ENCODE measurements at places on chromosomes 13 and 19. TPM values are rescaled to one million over a fixed set of nuclear protein-coding genes. Genes with fewer than 3 reads are reported as not detected.
A peak's percentile ranks its signal among the peaks of the same experiment; 100 is the strongest.

DNA sequence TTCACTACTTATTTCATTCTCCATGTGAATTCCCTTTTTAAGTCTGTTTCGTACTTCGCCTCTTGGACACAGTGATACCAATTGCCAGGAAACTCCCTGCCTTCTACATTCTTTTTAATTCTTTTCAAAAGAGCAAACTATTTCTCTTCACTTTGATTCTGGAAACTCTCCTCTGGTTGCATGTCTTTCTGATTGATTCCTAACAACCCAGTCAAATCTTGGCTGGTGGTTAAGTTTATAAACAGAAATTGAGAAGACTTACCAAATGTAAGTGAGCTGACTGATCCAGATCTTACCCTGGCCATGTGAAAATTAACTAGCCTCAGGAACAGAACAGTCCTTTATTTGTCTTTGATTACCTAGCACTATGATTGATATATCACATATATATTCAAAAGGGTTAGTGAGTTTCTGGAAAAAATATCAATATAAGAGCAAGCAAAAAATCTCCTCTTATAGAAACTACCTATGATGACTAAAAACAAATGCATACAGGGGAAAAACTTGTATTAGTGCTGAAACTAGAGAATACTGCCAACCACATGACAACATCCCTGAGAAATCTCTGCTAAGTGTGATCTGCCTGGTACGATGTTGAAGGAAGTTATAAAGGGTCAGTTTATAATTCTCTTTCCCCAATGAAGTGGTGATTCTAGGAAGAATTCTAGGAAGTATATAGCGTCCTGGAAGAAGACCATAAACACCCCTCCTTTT is 152.6 kb upstream of the HTR2A start:
- DNase-seq, result peak; percentile 9

DNA sequence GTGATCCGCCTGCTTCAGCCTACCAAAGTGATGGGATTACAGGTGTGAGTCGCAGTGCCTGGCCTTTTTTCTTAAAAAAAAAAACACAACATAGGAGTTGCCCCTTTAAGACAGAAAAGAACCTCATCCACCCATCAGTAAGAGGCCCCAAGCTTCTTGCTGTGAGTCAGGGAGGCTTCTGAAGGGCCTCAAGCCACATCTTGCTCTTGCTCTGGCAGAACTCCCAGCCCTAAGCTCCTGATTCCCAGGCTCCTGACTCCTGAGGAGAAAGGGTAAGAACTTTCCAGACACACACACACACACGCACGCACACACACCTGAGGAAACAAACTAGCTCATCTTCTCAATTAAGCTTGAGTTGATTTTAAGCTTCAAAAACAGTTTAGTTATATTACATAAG is 6.9 kb downstream of the ETFB start:
- DNase-seq, result peak; percentile 66

GRCh38 chr13:112635323-112635722 is 47.4 kb upstream of the TUBGCP3 start:
- no peak for DNase-seq

DNA sequence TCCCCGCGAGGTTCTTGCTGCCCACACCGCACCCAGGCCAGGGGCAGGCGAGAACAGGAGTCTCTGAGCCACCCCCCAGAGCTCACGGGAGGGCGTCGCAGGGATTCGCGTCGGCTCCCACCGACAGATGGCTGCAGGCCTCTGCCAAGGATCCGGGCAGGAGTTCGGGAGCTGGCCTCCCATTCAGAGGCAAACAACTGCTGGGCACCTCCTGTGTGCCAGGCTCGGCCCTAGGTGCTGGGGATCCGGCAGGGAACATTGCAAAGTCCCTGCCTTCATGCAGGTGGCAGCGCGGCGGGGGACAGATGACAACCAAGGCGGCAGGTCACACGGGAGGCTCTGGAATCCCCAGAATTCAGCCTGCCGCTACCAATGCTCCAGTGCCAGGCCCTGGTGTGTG is 25.3 kb downstream of the LRRC4B start:
- DNase-seq, result no peak

- no peak for DNase-seq
Measured at GRCh38 chr13:47865883-47866282, 135.2 kb downstream of the SUCLA2 start.

GRCh38 chr19:1618157-1619093 is 13.2 kb upstream of the UQCR11 start:
- no peak for DNase-seq

GRCh38 chr13:50864492-50864891 is 21.0 kb upstream of the DLEU7 start:
- DNase-seq, result no peak

- no peak for DNase-seq
Measured at GRCh38 chr19:7759156-7759555, 3.9 kb upstream of the CLEC4M start.

DNA sequence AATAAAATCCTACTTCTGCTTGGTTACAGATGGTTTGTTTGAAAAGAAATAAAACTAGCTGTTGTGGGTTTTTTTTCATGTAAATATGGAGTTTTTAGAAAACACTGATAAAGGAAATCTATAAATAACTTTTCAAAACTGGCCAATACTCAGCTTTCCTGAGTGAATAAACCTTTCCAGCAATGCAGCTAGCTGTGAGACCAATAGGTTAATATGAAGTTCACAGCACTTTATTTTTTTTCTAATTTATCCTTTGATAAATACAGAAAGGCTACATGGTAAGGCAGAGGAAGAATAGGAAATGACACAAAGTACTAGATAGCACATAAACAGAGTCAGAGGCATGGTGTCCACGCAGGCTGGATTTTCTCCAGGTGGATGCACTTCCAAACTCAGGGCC is 154.0 kb downstream of the COG6 start:
- no peak for DNase-seq

- DNase-seq, result no peak
Measured at GRCh38 chr19:15837221-15837731, 21.8 kb upstream of the OR10H1 start.

DNA sequence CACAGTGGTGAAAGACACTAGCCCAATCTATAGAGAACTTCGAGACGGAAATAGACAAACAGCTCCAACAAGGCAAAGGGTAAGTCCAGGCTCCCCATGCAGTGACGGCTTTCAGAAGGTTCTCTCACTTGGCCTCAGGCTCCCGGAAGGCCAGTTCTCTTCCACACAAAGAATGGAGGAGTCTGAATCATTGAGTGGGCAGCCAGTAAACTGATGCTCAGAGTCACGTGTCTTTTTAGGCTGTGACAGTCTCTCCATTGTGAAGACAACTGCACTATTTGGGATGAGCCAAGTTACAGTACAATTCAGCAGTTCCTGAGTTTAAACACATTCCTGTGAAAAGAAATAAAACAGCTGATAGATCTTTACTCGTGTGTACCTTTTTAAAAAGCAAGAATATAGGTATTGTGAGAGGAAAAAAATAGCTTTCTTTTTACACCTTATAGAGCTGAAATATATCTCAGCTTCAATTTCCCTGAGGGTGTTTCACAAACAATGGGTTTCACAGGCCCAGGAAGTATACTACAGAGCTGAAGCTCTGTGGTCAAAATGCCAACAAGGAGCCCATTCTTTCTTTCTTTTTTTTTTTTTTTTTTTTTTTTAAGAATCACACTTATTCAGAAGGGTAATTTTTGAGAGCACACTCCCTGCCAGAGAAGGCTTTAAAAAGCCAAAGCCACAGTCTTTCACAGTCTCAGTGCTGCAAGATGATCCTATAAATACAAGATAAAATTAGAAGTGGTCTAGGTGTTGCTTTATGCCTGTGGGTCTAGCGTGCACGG is 135.1 kb downstream of the FREM2 start:
- peak; percentile 19 for DNase-seq

GRCh38 chr19:30745476-30745985 is 373.3 kb downstream of the ZNF536 start:
- no peak for DNase-seq

DNA sequence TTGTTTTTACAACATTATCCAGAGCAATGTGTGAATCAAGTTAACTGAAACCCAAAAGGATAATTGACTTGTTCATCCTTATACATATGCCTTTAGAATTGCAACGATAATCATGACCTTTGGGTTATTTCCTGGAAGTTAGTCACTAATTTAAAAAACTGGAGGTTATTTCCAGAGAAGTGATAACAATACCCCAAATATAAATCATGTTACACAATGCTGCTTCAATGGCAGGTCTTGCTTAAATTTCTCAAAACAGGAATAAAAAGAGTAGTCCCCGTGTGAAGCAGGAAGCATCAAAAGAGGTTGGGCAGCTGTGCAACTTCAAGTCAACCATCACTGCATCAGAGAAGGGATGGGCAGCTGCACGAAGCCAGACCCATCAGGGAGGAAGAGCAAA is 134.4 kb downstream of the EFNB2 start:
- no peak for DNase-seq

GRCh38 chr19:40714441-40715299 is 2.0 kb downstream of the COQ8B start:
- DNase-seq, result peak; percentile 98

DNA sequence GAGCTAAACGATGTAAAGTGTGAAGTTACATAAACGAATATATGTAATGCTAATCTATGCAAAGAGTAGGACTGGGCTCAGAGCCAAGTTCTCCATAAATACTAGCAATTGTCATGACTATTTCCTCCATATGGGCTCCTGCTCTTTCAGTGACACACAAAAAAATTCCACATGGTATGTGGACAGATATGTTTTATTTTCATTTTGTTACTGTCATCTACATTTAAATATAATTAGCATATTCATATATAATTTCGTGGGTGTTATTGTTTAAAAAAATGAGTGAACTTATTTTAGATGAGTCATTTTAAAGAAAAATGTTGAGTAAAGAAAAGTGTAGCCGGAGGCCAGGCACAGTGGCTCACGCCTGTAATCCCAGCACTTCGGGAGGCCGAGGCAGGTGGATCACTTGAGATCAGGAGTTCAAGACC is 5.0 kb upstream of the IGSF23 start:
- peak; percentile 44 for DNase-seq

DNA sequence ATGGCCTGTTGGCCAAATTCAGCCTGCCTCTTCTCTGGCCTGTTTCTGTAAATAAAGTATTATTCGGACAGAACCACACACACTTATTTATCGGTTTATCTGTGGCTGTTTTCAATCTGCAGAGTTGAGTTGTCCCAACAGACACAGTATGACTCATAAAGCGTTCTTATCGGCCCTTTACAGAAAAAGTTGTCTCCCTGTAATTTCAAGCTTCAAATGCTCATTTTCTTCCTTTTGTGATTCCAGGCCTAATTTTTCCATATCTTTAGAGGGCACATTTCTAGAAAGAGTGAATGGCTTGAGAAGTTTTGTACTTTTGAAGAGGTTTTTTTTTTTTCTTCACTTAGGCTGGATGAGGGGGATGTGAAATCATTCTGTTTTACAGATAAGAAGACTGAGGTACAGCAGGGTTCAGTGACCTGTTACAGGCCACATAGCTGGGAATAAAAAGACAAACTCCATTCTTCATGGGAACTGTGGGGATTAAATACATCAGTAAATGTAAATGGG is 440.9 kb downstream of the TSHZ3 start:
- no peak for DNase-seq

DNA sequence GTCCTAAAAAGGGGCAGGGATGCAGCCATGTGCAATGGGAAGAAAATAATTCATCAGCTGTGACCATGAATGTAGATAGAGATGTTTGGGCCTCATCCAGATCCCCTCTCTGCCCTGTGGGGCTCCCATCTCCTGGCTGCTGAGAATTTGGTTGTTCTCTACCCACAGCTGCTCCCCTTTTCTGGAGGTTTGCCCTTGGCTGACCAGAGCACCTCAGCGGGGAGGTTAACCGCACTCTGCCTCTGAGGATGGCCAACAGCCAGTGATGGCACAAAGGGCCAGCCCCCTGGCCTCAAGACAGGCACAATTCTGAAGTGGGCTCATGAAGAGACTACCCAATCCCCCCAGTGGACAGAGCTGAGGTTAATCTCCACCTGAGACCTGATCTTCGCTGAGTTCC is 61.5 kb upstream of the SERP2 start:
- DNase-seq, result no peak

GRCh38 chr19:44658069-44658733 is 13.1 kb upstream of the CEACAM19 start:
- no peak for DNase-seq

GRCh38 chr19:10321874-10322835 is 6.3 kb upstream of the FDX2 start:
- DNase-seq, result no peak

DNA sequence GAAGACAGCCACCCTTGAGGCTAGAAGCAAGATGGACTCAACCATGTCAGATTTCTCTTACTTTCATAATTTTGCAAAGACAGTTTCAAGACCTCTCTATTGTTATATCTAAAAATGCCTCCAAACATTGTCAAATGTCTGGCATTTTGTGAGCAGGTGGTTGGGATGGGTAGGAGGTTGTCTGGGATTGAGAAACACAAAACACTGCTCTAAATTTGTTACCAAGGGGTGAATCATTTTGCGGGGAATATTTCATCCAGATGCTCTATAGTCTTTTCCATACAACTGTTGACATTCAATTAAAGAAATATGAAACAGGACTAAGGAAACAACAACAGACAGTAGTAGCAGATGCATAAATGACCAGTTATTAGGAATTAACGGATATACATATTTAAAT is 208.2 kb downstream of the ITGBL1 start:
- no peak for DNase-seq

DNA sequence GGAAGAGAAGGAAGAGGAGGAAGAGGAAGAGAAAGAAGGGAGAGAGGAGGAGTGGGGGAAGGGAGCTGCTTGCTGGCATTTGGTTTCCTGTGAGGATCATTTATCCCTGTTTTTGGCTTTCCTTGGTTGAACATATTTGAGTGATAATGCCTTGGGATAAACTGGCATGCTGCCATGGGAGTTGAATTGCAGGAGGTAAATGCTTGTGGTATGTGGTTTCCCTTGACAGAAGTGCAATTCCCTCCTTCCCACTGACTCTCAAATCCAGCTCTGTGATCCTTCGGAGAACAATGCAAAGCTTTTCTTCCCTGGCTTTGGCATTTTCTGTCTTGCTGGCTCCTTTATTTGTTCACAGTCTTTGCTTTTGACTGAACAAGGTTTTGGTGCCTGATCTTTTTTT is 27.2 kb upstream of the CBY2 start:
- DNase-seq, result peak; percentile 31

- DNase-seq, result peak; percentile 84
Measured at GRCh38 chr19:49533551-49534488, 6.0 kb downstream of the RCN3 start.

GRCh38 chr19:37654629-37655300 is 500 bp downstream of the ZFP30 start:
- DNase-seq, result peak; percentile 54

DNA sequence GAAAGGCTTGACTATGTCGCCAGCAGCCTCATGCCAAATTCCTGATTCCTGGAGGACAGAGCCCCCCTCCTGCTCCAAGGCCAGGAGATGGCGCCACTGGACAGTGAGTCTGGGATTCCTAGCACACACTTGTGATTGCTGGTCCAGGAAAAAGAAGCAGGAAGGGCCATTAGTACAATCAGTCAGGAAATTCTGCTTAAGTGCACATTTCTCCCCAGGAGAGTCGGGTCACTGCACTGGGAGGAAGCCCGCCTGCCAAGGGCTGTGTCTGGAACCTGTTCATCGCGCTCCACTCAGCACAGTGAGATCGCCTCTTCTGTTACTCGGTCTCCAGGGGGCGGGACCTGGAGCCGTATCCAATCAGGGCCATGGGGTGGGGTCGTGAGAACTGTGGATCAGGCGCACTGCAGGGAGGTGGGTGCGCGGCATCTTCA is 65.1 kb downstream of the ZNF823 start:
- DNase-seq, result peak; percentile 81

The ZNF730 gene
- 8.6 TPM for total RNA-seq

The FCGBP gene
- 17.0 TPM for total RNA-seq

The RNF225 gene
- not detected for total RNA-seq

The WTIP gene
- 13.6 TPM for total RNA-seq

The ZNF492 gene
- total RNA-seq, result 1.6 TPM

The CDX2 gene
- not detected for total RNA-seq

The ZNF506 gene
- total RNA-seq, result 31.9 TPM

The LTBP4 gene
- total RNA-seq, result 275 TPM

The KLK2 gene
- total RNA-seq, result not detected

The PLIN5 gene
- total RNA-seq, result 4.8 TPM

Data from tongue (tissue), 3 donors.